Activated T-helper 1 cell treated with anti-CD3 and anti-CD28 coated beads, Interleukin-12 subunit alpha, Interleukin-12 subunit beta, Interleukin-2, Interleukin-4 antibody, amounts not matched to agents 30 ng/mL and 10 ng/mL and 1 ng/mL, durations not matched to agents 14 hours and 24 hours and 36 hours (primary cell): ENCODE measurements at places on chromosomes 2 and 18. TPM values are rescaled to one million over a fixed set of nuclear protein-coding genes. Genes with fewer than 3 reads are reported as not detected.

DNA sequence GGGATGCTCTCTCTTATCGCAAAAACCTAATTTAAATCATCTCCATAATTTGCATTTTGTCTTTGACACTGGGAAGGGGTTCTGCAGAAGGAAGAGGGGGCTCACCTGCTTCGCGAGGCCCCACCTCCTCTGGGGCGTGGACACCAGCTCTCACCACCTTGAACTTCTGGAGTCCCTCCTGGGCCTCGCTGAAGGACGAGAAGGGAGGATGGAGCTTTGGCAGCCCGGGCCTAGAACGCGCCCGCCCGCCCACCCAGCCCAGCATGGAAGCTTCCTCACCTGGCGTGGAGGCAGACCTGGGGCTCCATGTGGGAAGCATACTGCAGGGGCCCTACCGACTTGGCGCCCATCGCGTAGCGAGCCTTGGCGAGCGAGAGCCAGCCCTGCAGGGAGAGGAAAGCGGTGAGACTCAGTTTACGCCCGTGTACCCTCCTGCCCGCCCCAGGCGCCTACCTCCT lies 1.1 kb upstream of the IMP4 start:
- DNase-seq: peak; percentile 22

DNA sequence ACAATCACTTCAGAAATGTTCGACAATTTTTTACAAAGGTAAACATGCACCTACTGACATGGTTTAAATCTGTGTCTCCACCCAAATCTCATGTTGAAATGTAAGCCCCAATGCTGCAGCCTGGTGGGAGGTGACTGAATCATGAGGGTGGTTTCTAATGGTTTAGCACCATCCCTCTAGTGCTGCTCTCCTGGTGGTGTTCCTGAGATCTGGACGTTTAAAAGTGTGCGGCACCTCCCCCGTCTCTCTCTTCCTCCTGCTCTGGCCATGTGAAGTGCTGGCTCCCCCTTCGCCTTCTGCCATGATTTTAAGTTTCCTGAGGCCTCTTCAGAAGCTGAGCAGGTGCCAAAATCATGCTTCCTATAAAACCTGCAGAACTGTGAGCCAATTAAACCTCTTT lies 28.3 kb downstream of the MAP3K2 start:
- no peak for DNase-seq

DNA sequence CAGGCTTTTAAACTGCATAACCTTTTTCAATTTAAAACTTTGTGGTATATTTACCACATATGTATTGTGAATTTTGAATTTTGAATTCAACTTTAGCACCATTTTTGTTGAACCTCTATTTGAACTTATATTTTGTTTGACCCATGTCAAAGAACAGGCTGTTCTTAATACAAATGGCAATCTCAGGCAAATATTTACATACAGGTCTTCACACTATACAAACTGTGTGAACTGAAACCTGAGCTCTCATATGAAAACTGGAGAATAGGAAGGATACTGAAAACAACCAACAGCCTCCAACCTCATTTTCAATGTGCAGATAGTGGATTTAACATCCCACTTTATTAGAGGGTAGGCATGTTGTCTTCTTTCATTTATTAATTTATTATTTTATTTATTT lies 491.8 kb downstream of the KCNJ3 start:
- no peak for DNase-seq

DNA sequence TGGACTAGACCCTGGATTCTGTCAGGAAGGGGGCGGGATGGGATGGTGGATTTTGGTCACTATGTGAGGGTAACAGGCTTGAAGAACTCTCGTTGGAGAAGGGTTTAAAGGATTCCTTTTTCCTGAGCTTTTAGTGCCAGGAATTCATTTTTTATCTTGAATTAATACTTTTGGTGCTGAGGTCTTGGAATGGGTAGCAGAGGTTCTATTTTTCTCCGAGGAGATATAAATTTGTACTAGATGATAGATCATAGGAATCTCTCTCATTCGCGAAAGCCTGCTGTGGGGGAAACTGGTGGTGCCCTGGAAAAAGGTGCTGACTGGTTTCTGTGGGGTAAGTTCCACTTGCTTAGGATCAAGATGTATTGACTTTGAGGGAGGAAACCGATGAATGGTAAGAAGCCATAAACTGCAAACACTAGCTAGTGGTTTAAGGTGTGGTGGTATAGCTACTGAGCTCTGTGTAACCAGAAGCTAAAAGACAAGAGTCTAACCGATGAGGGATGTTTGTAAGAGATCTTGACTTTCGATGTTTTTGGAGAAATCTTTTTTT lies 706 bp downstream of the AGPS start:
- no peak for DNase-seq

DNA sequence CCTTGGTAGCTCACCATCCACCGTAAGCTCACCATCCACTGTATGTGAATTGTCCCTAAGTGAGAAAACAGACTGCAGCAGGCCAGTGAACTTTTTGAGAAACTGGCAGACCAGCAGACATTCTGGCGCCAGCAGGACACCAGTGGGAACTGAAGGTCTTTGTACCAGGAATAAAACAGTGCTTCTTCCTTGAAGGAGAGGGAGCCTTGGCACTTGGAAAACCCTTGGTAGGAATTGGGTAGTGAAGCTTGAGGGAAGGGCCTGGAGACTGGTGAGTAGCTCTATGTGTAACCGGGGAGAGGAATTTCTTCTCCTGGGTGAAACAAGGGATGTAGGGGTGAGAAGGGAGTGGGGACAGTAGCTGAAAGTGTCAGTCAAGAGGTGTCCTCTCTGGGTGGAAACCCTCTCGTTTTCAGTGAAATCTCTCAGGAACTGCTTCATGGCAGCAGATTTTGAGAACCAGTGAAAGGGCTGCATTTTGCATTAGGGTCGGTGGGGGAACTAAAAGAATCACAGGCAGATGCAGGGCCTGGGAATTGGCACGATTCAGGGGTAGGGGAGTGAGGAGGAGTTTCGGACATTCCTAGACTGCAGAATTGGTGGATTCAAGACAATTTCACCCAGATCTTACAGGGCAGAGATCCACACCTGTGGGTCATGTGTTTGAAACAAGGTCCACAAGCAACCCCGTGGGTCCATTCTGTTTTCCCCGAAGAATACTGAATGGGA lies 131.5 kb upstream of the DLX2 start:
- DNase-seq: no peak

GRCh38 chr2:219868635-219869034 lies 241.2 kb downstream of the SLC4A3 start:
- DNase-seq: no peak

DNA sequence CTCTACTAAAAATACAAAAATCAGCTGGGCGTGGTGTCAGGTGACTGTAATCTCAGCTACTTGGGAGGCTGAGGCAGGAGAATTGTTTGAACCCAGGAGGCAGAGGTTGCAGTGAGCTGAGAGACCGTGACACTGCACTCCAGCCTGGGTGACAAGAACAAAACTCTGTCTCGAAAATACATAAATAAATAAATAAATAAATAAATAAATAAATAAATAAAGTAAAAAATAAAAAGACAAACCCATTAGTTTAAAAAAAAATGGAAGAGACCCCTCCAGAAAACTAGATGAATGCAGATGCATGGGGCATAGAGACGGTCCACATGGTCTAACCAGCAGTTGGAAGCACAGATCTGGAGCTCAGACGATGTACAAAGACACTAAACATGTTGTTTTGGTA lies 18.1 kb downstream of the TMEM163 start:
- DNase-seq: no peak

DNA sequence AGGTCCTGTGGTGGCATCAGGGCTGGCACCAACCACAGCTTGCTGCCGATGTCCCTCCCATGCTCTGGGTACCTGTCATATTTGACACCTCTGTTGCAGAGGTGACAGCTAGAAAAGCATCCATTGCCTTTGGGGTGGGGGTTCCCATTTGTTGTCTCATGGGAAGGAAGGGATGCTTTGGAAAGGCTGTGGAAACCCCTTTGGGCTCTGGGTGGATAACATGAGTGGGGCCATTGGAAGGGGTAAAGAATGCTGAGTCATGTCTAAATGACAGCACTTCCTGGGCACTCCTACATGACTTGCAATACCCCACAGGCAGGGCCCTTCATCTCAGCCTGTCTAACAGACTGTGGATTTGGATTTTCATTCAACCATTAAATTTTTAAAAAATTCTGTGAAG lies 27.8 kb downstream of the CTIF start:
- DNase-seq: no peak

DNA sequence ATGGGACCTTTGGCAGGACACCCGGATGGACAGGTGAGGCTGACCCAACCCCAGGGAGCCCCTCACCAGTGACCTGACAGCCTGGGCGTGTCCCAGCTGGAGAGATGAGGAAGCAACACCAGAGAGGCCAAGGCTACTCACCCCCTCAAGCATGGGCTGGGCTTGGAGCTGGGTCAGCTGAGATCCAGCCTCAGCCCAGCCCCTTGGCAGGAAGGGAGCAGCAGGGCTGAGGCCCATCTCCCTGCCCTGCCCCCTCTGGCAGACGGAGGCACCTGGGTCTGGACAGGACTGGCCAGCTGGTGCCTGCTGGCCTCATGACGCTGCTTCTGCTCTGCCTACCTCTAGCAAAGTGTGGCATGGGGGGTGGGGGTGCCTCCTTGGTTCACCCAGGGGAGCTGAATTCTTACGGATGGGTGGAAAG lies 37.8 kb downstream of the HS6ST1 start:
- DNase-seq: no peak

- no peak for DNase-seq
Measured at GRCh38 chr2:183348492-183348891, 224.2 kb downstream of the NUP35 start.

The MTCL1 gene
- total RNA-seq: 0.20 and 0.80 TPM in 2 replicates

The HAUS1 gene
- 41.8 and 42.1 TPM in 2 replicates for total RNA-seq

The MC2R gene
- total RNA-seq: not detected in 2 replicates
